Natural killer cell treated with Interleukin-12 subunit alpha and Interleukin-12 subunit beta and Interleukin-15 and Interleukin-18, amount 100 ng/mL, for 72 hours (primary cell): ENCODE measurements at places on chromosomes 11 and 22.

DNA sequence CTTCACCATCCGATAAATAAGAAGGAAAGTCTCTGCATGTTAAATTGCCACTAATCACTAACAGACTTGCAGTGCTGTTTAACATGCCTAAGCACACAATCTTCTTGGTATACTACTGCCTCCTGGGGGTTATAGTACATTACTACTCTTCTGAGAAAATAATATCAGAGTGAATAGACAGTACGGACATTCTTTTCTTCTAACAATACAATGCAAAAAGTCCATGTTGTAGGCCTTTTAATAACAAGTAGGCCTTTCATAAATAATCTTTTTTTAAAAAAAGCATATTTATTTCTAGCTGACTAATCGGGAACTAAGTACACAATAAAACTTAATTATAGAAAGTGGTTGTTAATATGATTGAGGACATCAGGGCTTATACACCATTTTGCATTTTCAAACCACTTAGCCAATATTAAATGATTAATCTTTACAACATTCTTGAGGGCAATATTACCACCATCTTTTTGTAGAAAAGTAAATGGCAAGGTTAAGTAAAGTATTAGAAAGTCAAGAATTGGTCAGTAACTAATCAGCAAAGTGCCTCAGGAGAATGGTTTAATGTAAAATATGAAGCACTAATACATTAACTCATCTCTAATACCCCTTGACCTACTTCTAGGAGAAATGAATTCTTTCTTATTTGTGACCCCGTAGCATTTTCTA lies 84.7 kb downstream of the TTC28 start:
- no peak for DNase-seq

DNA sequence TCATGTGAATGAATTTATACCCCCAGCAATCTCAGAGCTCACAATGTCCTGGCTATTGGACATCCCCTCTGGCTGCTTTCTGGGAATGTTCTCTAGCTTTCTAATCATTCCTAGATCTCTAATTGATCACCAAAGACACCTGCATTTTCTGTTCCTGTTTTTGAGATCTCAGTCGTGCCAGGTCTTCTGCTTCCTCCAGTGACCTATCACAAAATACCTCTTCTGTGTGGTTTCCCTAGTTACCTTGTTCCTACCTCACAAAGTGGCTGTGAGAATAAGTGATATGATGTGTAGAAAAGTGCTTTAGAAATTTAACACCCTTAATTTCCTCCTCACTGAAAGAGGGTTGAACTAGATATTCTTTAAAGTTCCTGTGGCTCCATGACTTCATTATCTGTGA lies 92.2 kb downstream of the LUZP2 start:
- DNase-seq = no peak

DNA sequence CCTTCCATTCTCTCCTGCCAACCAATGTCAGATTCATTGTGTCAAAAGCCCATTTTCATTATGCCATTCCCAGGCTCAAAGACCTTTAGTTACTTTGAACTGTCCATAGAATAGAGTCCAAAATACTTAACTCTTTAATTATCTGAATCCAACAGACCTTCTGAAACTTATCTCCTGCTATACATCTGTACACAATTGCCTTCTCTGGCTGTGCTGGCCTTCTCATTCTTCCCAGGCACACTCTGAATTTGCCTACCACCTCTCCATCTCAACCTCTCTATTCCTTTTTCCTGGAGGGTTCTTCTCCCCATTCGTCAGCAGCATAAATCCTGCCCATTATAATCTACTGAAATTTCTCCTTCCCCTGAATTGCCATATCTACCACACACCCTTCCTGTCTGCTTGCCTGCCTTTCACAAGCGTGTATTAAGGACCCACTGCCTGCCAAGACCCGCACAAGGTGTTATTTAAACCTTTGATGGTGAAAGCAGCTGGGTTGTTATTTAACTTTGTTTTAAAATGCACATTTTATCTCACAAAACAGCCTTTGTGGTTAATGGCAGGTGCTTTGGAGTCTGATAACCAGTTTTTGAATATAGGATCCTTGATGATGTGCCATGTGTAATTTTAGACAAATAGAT lies 125.9 kb downstream of the CCDC81 start:
- no peak for DNase-seq

GRCh38 chr11:107609400-107610218 lies 18.7 kb downstream of the ELMOD1 start:
- DNase-seq = no peak

- no peak for DNase-seq
These were observed 175.0 kb upstream of the BDNF start for GRCh38 chr11:27874998-27875830.
